ENCODE measurements at places on chromosomes 6 and 20. TPM values are rescaled to one million over a fixed set of nuclear protein-coding genes. Genes with fewer than 3 reads are reported as not detected.

- no peak overlapping the region for H3K27ac ChIP-seq
- H3K4me1 ChIP-seq: no peaks in the 10 kb centered on the region
- H3K36me3 ChIP-seq: no peaks in the 10 kb centered on the region
- H3K4me3 ChIP-seq: no peak overlapping the region
These were observed 49.7 kb downstream of the KLHL31 start for GRCh38 chr6:53615633-53616449.

DNA sequence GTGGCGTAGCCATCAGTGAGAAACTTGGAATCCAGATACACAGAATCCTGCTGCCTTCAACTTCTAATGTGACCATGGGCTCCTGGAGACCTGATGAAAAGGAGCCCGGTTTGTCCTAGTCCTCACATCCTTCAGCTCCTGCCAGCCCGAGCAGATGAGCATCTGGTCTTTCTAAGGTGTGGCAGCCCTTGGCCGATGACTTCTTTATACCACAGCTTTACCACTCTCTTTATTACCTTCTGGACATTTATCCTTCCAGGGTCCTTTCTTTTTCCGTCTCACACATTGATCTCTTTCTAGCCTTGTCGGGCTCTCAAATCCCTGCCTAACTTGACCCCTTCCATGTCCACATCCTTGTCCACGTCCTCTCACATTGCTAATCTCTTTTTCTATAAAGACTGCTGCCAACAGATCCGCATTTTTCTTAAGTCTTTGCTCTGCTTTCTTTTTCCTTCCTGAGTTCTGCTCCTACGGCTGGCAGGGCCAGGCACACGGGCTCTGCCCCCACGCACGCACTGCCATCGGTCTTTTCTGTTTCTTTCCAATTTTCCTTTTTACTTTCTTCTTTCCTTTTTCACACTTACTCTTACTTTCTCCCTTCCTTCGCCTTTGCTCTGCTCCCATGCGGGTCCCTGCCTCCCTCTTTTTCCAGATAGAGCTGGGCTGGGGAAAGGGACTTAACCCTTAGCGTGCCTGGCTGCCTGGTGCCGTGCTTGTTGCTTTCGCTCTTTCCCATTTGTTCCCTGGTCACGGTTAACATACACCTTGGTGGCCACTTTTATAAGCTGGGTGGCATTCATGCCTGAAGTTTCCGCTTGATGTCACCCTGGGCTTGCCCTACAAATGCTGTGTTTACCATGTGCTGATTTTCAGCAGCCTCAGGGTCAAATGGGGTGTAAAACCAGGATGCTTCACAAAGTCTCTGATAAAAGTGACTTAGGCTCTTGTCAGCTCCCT lies 9.4 kb upstream of the GMPR start:
- DNase-seq: no peak
- H3K4me1 ChIP-seq: peaks cover 16% of the 10 kb centered on the region
- no peak overlapping the region for H3K27ac ChIP-seq
- no peaks in the 10 kb centered on the region for H3K27me3 ChIP-seq
- H3K36me3 ChIP-seq: no peaks in the 10 kb centered on the region

DNA sequence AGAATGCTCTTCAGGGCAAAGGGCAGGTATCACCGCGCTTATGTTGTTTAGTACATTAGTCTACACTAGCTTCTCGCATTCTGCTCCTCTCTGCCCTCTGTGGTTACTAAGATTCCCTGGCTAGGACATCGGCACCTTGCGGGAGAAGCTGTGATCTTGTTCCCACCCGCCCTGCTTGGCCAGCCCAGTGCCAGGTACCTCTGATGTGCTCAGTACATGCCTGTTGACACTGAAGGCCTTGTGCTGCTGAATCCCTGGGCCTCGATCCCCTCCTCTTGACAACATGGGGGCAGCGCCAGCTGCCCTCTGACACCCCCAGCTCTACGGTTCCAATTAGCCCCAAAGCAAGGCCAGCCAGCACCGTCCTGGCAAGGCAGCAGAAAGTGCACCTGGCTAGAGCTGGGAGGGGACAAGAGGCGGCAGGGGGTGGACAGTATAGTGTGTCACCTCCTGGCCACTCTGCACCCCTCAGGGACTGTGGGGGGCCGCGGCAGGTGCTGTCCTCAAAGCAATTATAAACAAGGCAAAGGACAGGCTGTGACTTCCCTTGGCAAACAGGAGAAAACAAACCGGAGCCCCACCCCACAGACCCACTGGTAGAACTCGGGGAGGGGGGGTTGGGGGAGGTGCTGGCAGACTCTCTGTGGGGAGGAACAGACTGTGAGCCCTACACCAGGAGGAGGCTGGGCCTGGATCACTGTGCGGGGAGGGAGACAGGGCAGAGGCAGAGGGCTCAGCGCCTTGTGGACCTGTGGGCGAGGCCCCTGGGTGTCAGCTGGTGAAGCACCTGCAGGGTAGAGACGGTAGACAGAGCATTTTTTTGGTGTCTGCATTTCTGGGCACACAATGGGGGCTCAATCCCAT lies 7.1 kb downstream of the TFEB start:
- no peaks in the 10 kb centered on the region for H3K36me3 ChIP-seq
- no peak overlapping the region for H3K27ac ChIP-seq
- no peak overlapping the region for H3K4me3 ChIP-seq
- peaks cover 32% of the 10 kb centered on the region for H3K4me1 ChIP-seq
- no peak for DNase-seq

GJA1 gene
- 6.8 TPM for total RNA-seq

OPN5 gene
- total RNA-seq: 0.14 TPM

All from cardiac muscle cell (in vitro differentiated cells and primary cell).